Endothelial cell (in vitro differentiated cells): ENCODE measurements at places on chromosomes 12 and 14.
A peak's percentile ranks its signal among the peaks of the same experiment; 100 is the strongest.

GRCh38 chr12:126811391-126811790, 1455.6 kb upstream of the TMEM132C start:
- no peak for DNase-seq

- DNase-seq: no peak
Measured at GRCh38 chr12:115452751-115453281, 768.8 kb upstream of the TBX3 start.

GRCh38 chr12:119836781-119837180, 40.3 kb downstream of the CIT start:
- no peak for DNase-seq

DNA sequence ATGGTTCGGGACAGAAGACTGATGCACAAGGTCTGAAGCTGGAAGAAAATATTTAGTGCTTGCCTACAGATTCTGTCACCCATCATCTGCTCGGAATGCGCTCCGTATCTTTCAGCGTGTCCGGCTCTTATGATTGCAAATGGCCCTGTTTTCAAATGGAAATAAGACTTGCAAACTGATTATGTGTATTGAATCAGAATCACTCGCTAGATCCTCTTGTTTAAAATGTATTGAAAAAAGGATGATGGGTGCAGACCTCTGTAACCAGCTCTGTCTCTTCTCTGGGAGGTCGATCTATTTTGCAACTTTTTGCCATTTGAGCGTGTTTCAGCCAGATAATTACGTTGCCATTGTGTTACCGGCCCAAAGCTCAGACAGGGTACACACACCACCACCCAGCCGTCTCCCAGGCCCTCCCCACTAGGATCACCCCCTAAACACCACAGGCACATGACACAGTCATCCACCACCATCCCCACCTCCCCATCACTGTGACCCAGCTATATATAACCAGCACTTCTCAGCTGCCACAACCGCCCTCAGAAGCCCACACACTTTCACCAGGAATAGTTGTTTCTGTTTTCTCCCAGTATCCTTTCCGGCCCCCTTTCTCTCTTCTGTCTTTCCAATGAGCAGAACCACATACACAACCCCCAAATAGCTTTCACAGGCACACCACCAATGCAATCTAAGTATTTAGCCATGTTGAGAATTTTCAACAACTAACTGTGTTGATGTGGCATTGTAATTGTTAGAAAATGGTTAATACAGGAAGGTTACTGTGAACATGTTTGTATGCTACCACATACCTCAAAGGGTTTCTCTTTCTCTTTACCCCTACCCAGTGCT, 10.7 kb downstream of the NKX2-1 start:
- no peak for DNase-seq

GRCh38 chr12:110688446-110689280, at the start of gene HVCN1:
HVCN1 (minus strand) TSS chr12:110689115; CDS start chr12:110683245, 5,870 bp downstream.
- DNase-seq: peak; percentile 23

GRCh38 chr12:198705-199104, 15.3 kb downstream of the SLC6A12 start:
- no peak for DNase-seq

DNA sequence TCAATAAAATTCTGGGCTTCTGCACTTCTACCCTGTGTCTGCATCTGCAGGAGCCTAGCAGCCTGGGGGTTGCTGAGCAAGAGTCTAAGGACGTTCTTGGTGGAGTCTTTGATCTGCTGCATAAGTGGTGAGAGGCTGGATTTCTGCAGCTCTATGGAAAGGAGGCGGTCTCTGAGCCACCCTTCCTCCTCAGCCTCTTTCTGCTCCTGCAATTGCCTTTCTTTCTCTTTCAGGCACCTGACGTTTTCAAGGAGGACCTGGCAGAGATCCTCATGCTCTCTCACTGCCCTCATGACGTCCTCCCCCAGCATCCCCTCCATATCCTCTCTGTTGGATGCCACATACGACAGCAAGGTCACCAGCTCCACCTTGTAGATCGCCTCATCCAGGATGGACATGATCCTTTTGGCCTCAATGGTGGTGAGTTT, 13.6 kb upstream of the TPCN1 start:
- DNase-seq: no peak

DNA sequence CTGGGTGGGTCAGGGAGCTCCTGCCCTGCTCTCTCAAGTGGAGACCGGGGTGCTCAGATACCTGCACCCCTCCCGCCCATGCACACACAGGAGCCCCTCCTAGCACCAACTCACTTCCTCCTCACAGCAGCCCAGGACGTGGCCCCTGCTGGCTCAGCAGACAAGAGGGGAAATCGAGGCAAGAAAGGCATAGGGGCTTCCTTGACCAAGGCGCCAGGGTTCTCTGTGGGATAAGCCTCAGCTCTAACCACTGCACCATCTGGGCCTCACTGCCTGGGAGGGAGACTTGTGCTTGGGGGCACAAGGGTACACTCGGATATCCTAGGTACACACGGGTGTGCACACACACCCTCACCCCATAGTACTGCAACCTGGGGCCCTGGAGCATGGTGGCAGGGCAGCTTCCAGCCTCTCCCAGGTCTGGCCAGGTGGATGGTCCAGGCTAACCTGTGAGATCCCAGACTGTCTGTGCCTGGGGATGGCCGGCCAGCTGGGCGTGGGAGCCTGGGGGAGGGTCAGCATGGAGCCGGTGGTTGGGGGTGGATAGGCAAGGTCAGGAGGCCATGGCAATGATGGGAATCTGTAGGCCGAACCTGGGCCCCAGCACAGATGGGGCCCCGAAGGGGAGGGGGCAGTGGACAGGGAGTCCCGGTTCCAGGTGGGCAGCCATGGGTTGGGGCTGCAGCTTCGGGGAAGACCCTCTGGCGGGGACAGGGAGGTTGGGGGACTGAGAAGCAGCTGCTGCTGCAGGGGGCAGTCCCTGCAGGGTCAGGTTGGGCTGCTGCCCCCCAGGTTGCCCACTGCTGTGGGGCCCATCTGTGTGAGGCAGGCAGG, 312.4 kb downstream of the TMEM121 start:
- no peak for DNase-seq

DNA sequence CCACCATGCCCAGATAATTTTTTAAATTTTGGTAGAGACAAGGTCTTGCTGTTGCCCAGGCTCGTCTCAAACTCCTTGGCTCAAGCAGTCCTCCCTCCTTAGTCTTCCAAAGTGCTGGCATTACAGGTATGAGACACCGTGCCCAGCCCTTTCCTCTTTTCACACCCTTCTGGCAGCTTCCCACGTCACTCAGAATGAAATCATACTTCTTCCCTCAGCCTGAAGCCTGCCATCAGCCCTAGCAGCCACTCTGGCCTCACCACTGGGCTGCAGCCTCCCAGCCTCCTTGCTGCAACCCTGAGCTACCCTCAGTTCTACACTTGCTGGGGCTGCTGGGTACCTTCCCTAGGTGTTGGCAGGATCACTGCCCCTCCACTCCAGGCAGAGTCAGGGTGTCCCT, 18.2 kb downstream of the ANKRD9 start:
- DNase-seq: no peak

DNA sequence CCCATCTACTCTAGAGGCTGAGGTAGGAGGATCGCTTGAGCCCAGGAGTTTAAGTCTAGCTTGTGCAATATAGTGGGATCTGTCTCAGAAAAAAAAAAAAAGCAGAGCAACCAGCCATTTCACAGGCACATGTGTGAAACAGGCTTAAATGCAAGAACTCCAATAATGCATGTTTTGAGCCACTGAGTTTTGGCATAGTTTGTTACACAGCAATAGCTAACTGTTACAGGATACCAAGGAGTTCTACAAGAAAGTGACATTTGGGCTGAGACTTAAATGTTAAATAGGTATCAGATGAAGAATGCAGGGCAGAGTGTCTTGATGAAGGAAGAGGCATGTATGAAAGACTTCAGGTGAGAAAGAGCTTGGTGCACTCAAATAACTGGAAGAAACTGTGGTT, 240.0 kb upstream of the FOXN3 start:
- DNase-seq: no peak

DNA sequence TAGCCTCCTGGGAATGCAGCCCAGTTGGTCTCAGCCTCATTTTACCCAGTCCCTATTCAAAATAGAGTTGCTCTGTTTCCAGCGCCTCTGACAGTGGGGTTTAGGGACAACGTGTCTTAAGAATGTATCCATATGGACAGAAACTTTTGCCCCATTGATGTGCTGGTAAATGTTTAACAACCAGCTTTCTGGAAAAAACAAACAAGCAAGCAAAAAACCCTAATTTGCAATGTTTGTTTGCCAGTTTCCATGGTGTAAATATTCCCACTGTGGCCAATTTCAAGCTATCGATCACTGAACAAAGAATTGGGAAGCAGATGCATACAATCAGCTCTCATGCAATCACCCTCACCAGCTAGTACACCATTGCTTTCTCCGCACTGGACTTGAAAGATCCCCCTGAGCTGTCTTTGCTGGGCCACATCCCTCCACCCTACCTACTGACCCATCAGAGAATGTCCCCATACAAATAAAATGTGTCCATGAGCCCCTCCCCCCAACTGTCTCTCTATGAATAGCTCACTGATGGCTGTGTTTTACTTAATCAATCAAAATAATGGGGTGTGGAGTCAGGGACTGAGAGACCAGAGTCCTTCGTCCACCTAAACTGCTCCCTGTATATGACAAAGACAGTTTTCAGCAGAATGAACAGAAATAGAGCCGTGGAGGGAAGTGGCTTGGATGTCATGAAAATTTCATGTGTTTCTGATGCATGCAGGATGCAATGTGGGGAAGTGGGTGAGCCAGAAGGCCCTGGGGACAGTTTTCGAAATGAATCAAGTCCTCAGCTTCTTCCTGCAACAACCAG, 40.8 kb downstream of the CCDC60 start:
- DNase-seq: no peak

GRCh38 chr14:84064316-84065125, 1465.4 kb upstream of the FLRT2 start:
- no peak for DNase-seq

- no peak for DNase-seq
Measured at GRCh38 chr12:56231184-56231582, 1.3 kb downstream of the SLC39A5 start.

DNA sequence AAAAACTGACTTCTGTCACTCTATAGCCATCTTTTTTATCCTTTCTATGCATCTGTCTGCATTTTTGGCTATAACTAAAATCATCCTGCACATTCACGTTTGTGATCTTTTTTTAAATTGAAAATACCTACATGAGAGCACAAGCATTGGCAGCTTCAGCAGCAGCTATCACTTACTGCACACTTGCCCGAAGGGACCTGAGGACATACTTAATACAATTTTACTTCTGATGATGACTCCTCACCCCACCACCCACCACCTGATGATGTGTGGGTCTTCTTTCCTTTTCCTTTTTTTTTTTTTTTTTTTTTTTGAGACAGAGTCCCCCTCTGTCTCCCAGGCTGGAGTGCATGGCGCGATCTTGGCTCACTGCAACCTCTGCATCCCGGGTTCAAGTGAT, 160.3 kb downstream of the PRKCH start:
- no peak for DNase-seq

DNA sequence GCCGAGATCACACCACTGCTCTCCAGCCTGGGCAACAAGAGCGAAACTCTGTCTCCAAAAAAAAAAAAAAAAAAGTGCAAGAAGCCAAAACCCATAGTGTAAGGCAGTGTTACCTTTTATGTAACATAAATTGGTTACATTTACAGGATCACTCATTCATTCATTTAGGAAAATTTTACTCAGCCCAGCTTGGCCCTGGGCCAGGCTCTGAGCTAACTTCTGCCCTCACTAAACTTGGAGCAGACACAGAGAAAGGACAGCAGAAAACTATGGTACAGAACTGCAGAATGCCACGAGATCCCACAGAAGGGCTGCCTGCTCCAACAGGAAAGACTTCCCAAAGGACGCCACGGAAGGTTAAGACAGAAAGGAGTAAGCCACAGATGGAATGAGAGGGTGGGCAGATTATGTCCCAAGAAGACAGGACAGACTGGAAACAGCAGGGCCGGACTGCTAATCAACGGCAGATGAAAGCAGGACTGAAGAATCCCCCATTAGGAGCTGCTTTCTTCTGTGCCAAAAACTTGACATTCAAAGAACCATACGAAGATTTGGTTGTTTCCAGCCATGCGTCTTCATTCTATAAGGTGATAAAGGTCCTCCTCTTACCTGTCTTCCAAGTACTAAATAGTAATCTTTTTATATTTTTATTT, 18.9 kb downstream of the PPP1R13B start:
- DNase-seq: no peak

DNA sequence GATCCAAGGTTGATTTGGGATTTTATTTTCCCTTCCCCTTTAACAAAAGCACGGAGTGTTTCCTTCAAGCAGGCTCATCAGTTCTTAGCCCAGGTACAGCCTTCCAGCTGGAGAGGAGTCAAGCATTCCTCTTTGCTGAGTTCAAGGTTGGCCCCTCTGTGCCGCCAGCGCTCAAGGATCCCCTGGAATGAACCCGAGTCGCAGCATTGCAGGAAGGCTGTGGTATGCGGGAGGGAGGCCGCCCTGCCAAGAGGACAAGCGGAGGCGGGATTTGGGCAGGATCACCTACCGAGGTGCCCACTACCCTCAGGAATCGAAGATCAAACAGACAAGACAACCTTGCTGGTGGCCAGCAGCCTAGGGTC, 53.9 kb upstream of the NCOR2 start:
- no peak for DNase-seq

- DNase-seq: no peak
Measured at GRCh38 chr14:97699026-97699425, 901.8 kb downstream of the VRK1 start.

DNA sequence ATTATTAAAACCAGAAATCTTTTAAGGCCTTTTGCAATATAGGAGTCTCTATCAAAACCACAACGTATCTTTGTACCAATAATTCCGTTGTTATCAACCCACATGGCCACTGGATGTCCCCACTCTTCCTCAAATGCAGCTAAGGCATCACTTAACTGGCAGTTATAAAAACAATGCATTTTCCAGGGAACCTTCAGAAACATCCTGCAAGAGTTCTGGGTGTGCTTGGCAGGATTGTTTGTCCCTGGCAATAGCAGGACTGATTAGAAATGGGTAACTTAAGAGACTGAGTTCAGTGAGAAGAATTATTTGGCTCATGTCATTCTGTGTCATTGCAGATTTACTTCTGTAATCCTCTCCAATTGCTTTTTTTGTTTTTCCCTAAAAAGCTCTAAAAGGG, 112.0 kb downstream of the SLC15A5 start:
- peak; percentile 34 for DNase-seq

DNA sequence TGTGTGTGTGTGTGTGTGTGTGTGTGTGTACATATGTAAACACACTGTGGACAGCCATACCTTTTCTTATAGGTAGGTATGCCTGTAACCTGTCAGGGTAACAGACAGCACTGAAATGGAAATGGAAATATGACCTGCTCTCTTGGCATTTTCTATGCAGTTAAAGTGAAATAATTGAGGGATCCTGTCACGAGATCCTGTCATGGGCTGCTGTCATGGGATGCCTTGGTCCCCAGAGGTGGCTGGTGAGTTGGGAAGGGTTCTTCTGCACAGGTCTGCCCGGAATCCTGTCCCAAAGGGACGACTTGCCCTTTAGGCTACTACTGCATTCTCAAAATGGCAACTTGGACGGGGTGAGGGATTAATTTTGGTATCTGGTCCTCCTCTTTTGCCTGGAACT, 47.3 kb downstream of the ELK3 start:
- no peak for DNase-seq
